ENCODE measurements at places on chromosomes 5 and 9. TPM values are rescaled to one million over a fixed set of nuclear protein-coding genes. Genes with fewer than 3 reads are reported as not detected.

Gene LIFR
- polyA plus RNA-seq = 27.1 TPM

Gene INSYN2B
- 0.92 TPM for polyA plus RNA-seq

Gene FBP2
- not detected for polyA plus RNA-seq

Gene ENTPD2
- 0.32 TPM for polyA plus RNA-seq

Gene SPINK13
- not detected for polyA plus RNA-seq

Gene GCNT4
- polyA plus RNA-seq = 2.3 TPM

DNA sequence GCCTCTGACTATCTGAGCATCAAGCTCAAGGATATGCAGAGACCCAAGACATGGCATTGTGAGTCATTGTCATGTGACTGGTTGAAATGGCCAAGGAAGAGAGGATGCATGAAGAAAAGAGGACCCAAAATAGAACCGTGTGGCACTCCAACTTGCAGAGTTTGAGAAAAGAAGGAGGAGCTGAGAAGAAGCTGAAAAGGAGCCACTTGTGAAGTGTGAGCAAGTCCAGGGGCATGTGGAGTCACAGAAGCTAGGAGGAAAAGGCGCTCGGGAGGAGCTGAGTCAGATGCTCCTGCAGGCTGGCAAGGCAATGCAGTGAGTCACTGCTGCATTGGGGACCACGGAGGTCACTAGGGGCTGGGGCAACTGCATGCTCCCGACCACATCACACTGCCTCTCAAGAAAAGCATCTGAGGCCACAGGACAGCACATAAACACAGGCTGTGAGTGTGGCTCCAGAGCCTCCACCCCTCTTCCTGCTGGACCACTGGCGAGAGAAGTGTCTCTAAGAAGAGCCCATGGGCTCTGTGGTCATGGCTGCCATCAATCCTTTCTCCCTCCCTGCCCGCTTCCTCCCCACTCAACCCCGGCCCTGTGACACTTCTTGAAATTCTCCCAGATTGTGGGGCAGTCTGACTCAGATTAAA is 197.6 kb downstream of the DRD1 start:
- DNase-seq = no peak

GRCh38 chr5:73900566-73900965 is 274.6 kb downstream of the ARHGEF28 start:
- DNase-seq = no peak

DNA sequence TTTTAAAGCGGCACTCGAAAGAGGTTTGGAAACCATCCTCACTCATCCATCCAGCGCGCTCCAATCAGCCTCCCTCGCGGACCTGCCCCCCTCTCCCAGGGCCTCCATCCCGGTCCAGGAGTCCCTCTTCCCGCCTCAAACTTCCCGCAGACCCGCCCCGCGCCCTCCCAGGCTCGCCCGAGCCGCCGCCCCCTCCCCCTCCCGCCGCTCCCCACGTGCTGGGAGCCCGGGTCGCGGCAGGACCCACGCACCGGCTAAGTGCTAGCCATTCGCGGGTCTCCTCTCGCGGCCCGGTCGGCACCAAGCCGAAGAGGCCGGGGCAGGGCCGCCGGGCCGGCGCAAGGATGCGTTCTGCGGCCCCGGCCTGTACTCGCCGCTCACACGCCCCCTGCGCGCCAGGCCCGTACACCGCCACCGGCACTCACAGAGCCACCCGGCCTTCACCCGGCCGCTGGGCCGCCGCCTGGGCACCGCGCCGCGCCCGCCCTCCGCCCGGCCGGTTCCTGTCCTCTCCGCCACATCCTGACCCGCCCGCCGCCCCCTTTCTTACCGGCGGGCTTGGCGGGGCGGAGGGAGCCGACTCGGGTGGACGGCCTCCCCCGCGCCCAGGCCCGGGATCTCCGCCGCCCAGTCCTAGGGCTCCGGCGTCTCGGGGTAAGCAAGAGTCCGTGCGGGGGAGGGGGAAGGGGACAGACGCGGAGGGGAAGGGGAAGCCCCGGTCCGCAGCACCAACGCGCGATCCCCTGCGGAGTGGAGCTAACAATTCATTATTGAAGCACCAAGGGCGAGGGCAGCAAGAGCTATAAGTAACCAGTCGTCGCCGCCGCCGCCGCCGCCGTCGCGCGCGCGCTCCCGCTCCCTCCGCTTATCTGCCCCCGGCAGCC is 576 bp downstream of the CHD1 start:
- DNase-seq = peak; percentile 72

- DNase-seq = no peak
Measured at GRCh38 chr9:127368852-127369402, 28.0 kb upstream of the SLC2A8 start.

DNA sequence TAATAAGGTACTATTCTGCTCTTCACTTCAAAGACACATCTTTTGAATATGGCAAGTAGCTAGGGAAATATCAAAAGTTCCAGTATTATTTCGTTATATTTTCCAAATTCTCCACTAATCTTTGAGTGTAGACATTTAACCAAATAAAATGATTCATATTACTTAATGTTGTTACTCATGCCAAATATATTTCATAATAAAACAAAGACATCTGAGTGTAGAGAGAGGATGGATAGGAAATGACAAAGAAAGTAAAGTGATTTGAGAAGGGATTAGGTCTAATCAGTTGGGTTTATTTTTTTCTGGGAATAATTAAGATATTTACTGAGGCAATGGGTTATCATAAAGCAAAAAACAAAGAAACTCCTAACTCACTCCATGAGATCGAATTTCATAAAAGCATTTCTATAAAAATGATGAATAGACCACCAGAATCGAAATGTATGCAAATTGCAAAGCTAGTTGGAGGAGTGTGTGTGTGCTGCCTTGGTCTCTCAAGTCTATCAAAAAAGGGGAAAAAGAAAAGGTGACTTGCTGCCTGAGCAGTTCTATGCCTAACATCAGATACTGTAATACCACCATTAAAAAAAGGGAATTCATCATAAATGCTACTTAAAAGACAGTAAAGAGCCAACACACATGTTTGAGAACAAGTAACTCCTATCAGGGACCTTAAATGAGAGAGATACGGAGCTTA is 255.5 kb downstream of the PDE4D start:
- DNase-seq = no peak

DNA sequence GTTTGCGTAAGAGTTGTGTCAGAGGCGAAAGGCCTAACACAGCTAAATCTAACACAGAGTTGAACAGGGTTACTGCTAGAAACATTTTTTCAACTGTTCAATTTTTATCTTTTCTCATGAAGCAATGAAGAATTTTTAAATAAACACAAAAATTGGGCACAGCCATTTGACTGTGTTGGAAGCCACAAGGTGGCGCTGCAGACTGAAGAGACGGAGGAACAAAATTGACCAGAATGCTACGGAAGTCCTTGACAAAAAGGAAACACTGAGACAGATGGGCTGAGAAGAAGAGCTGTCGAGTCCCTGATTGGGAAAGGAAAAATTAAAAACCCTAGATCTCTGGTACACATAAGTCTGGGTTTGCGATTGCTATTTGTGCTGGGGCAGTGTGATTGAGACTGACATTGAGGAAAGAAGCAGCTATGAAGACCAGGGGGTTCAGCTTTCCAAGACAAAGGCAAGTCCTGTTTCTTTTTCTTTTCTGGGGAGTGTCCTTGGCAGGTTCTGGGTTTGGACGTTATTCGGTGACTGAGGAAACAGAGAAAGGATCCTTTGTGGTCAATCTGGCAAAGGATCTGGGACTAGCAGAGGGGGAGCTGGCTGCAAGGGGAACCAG is at the start of gene PCDHB9:
TSS of gene PCDHB9 (plus strand) at position 265 of the 616 bp plus-strand sequence. CDS start at position 423, 158 bp downstream.
- DNase-seq = no peak

GRCh38 chr9:94096819-94097577 is 12.7 kb downstream of the PTPDC1 start:
- DNase-seq = no peak

GRCh38 chr5:125970631-125971307 is 452.4 kb upstream of the GRAMD2B start:
- DNase-seq = no peak

DNA sequence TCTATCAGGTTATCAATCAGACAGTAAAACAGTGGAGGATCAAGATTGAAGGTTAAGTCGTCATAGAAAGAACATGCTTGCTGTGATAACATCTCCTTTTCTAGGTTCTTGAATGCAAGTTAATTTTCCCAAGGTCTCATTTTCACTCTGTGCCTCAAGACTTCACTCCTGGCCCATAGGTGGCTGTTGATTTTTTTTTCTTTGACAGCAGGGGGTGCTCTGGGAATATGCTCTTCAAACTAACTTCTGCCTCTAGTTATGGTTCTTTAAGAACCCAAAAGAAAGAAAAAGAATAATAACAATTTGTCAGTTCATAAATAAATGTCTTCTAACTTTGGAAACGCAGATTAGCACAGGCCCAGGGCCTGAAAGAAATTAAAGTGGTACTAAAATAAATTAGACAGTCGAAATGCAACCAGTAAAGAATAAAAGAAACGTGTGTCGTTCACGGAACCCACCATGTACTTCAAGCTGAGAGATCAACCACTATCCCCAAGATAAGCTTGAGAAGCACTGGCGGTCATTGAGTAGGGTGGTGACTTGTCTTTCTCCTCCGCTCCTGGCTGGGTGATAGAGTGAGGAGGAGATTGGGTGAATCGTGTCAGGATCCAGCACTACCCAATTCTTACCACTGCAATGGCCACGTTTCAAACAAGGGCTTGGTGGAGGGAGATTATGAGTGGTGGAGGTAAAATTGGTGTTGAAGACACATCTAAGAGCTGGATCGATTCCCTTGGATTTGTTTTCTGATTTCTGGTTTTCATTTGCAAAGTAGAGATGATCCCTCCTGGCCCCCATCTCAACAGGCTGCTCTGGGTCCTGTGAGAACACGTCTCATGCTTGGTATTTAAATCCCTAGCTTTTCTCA is 93.4 kb upstream of the IRX4 start:
- no peak for DNase-seq

GRCh38 chr9:94002316-94003140 is 47.4 kb upstream of the BARX1 start:
- DNase-seq = no peak

- no peak for DNase-seq
Measured at GRCh38 chr9:90914196-90914595, 112.6 kb downstream of the SYK start.

DNA sequence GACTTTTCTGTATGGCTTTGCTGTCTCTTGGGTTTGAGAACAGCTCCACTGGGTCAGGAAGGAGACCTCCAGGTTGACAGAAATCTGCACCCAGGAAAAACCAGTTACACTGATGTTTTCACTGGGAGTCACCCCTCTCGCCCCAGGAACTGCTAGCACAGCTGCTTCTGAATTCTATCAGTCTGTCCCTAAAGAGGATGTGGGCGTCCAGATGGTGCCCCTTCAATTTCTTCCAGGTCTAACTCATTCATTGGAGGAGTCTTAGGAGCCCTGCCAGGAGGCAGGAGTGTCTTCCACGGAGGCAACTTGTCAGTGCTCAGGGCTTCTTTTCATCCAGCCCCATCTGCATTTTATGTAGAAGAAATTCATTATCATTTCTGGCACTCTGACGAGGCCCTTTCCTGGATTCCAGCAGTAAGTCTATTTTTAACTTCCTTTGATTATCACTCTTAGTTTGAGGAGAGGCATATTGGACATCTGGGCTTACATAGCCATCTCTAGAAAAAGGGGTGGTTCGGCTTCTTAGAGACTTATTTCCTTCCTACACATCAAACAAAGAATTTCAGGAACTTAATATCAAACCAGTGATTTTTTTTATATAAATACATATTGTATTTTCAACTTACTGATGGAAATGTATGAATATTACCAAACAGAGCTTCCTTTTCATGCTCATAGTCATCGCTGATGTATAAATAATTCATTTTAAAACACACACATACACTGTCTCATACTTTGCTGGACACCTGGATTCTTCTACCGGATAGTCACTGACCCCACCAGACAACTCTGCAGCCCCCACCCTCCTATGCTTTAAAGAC is 148.8 kb downstream of the IRX2 start:
- no peak for DNase-seq

DNA sequence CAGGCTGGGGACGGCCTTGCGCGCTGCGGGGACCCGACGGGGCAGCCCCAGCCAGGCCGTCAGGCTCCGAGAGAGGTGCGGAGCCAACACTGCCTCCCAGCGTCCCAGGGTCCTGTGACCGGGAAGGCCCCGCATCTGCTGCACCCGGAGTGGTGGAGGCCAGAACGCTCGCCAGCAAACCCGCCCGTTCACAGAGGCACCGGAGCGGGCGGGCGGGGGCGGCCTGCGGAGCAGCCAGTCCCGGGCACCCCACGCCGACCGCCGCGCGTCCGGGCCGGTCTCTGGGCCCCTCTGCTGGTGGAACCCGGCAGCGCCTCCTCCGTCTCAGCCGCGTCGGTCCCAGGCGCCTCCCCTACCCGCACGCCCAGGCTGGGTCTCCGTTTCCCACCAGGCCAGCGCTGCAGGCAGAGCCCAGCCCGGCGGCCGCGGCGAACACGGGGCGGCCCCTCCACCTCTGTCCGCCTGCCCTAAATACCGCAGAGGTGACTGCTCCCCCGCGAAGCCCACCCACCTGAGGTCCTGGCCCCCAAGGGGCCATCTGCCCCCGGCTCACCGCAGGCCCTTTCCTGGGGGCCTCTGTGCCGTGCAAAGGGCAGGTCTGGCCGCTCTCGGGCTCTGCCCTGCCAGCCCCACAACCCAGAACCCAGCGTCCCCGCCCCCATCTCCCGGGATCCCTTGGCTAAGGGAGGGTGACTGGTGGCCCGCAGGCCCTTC is 15.9 kb downstream of the EXD3 start:
- DNase-seq = peak; percentile 83

- DNase-seq = no peak
Measured at GRCh38 chr5:68949711-68950110, 144.1 kb upstream of the SLC30A5 start.

DNA sequence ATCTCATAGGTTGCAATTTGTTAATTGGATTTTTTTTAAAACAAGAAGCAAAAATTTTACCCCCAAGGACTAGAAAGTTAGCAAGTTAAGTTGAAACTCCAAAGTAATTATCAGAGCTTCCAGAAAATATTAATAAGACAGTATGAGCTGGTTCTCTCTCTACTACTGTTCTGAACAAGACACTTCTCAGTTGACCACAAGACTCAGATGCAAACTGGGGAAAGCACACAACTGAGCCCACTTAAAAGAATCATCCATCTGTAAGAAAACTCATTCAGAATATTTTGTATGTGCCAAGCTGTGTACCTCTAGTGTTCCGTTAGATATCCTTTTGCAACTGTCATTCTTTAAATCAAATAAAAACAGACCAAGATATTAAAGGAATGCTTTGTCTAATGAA is 60.0 kb downstream of the MAP1B start:
- DNase-seq = no peak

- DNase-seq = no peak
Measured at GRCh38 chr9:132590318-132591182, 8.1 kb downstream of the BARHL1 start.

DNA sequence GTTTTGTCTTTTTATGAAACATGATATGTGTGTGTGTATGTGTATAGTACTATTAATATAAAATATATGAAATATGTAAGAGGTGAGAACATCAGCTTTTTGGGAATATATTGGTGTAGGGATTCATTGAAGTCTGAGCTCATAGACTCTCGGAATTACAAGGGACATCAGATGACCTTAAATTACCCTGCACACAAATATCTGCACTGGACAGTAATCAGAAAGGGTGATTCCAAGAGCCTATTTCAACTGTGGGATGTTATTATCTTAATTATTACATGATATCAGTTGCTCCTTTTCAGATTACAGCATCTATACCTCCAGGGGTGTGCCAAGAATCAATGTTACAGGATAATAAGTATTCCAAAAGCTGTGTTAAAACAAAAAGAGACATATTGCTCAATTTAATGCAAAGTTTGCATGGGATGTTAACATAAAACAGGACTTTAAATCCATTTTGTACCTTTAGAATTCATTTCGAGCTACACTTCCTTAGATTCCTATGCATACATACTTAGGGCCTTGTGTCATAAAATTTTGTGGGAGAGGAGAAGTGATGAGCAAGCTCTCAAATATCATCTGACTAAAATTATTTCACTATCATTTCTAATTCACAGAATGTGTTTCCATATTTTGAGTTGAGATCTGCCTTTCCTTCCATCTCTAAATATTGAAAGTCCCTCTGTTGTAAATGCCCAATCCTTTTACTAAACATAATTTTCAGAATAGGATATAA is 365.2 kb downstream of the BRINP1 start:
- DNase-seq = no peak
